ENCODE measurements at places on chromosomes 11 and 22.

DNA sequence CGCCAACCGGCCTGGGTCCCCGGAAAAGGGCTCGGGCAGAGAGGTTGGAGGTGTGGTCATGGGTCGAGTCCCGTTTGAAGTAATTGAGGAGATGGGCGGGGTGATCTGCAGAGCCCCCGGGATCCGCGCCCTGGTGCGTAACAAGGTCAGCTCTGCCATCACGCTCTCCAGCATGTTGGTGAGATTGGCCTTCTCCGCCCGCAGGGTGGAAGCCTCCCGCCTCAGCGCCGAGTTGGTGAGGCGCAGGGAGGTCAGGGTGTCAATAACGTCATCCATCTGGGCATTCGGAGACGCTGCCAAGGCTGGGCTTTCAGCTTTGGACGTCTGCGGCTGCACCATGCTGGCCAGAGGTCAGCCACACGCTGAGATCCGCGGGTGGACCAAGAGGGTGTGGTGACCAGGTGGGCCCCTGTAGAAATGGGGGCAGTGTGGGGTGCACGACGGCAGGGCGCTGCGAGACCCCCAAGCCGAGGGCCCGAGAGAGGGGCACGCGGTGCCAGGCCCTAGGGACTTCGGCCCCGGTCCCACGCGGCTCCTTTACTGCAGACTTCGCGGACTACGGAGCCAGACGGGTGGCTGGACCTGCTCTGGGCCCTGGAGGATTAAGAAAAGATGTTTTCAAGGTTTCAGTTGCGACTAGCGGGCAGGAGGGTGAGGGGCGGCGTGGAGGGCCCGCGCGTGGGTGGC is 672 bp downstream of the RTL6 start:
- DNase-seq = no peak

GRCh38 chr22:46985507-46985882 is 223.0 kb downstream of the TBC1D22A start:
- DNase-seq = no peak

- no peak for DNase-seq
These were observed 711 bp upstream of the PHF21B start for GRCh38 chr22:45010532-45010900.

GRCh38 chr11:119673759-119674336 is 55.2 kb downstream of the NECTIN1 start:
- no peak for DNase-seq

All from stimulated activated CD8-positive, alpha-beta memory T cell treated with anti-CD3 and anti-CD28 coated beads, Interleukin-15, amount 100 ng/mL, for 24 hours (primary cell).